ENCODE measurements at places on chromosomes 3 and 15. TPM values are rescaled to one million over a fixed set of nuclear protein-coding genes. Genes with fewer than 3 reads are reported as not detected.

DNA sequence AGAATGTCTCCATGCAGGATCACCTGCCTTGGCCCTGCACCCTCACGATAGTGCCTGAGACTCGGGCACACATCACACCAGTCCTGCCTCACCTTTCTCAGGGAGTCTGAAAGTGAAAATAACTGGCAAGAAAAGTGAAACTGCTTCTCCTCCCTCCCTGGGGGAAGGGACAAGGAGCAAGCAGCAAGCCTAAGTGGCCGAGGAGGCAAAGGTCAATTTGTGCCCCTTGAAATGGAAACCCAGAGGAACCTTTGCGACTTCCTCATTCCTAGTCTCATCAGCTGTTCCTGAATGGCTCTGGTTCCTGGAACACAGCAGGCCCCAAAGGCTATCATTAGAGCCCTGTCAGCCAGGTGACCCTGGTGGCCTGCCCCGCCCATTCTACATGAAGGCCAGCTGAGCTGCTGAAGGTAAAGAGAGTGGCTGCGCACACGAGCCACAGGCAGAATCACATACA, 28.0 kb upstream of the SLCO2A1 start:
- no peak for DNase-seq

DNA sequence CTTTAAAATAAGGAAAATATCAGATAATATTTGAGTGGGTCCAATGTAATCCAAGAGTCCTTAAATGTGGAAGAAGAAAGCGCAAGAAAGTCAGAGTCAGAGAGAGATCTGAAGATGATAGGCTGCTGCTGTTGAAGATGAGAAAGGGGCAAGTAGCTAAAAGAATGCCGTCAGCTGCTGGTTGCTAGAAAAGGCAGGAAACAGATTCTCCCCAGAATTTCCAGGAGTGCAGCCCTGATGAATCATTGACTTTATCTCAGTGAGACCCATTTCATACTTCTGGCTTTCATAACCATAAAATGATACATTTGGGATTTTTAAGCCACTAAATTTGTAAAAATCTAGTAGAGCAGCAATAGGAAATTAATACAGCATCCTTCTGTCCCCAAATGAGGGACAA, 7.5 kb upstream of the CHMP2B start:
- peak; percentile 32 for DNase-seq

GRCh38 chr3:46221391-46221790, 13.3 kb upstream of the CCR1 start:
- no peak for DNase-seq

DNA sequence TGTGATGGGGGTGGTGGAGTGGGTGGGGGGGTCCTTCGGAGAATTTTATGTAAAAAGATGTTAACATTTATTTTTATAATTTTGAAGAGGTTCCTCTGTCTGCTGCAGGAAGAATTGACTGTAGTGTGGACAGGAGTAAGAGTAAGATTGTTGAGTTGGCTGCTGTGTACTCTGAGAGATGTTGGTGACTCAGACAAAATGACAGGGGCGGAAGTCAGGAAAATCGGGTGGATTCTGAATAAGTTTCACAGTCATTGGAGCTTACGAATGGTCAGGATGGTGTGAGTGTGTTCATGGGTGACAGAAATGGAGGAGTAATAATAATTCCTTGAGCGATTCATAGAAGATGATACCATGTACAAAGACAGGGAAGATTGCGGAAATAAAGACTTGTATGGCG, 420.0 kb downstream of the ROBO2 start:
- DNase-seq: no peak

RTP1 gene
- total RNA-seq: not detected

DNA sequence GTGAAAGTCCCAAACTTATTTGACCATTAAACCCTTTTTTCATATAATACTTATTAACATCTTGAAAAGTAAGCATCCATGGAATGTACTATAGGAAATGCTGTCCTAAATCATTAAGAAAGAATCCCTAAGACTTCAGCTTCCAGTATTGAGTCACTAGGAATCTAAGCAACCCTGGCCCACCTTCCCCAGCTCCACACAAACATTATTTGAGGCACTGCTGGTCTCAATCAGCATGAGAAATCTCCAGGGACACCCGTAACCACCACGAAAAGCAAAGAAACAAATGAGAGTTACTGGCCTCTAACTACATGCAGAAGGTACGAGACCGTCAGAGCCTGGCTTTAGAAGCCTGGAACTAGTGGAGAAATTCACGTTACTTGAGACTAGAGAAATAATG, 68.2 kb downstream of the POLQ start:
- DNase-seq: peak; percentile 38

DNA sequence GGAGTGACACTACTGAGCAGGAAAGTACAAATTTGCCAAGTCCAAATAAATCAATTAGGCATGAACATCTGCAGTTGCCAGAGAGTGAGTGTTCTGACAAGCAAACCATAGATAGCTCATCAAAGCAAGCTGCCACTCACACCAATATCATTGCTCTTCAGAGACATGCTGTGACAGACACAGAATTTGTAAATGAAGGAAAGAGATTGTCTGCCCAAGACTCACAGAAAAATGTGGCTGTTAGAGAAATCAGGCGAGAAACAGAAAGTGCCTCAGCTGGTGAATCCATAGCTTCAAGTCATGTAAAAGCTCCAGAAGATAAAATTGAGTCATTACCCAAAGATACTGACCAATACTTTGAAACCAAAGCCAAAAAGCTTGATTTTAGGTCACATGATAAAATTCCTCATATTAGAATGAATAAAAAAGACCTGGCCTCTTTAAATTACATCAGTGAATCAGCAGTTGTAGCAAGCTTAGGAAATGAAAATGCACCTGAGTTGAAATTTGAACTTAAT, 50.8 kb downstream of the CRYBG3 start:
- DNase-seq: no peak

GRCh38 chr3:71582612-71583565, 639 bp downstream of the FOXP1 start:
- DNase-seq: peak; percentile 45

DNA sequence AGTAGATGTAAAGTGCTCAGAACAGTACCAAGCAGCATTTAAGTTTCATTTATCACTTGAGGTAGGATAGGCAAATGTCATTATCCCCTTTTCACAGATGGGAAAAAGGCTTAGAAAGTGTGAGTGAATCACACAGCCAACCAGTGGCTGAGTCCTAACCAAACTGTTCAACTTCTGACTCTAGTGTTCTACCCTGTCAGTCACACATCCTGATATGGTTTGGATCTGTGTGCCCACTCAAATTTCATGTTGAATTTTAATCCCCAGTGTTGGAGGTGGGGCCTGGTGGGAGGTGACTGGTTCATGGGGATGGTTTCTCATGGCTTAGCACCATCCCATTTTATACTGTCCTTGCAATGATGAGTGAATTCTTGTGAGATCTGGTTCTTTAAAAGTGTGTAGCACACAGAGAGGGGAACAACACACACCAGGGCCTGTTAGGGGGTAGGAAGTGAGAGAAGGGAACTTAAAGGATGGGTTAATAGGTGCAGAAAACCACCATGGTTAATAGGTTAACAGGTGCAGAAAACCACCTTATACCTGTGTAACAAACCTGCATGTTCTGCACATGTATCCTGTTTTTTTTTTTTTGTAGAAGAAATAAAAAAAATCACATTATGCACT, 304.7 kb downstream of the SUCLG2 start:
- no peak for DNase-seq

SCG5 gene
- 17.7 TPM for total RNA-seq

C15orf39 gene
- 8.1 TPM for total RNA-seq

DNA sequence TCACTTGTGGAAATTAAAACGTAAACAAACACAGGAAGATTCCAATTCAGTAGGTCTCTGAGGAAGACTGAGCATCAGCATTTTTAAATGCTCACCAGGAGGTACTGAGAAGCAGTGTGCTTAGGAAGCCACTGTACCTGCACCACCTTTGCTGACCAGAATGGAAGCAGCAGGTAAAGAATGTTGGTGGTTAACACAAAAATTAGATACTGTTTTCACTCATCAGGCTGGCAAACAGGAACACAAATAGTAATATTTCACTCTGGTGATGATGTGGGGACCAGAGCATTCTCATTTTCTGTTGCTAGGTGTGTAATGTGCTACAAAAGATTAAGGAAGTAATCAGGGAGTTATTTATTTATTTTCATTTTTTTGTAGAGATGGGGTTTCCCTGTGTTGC, 29.9 kb upstream of the GHSR start:
- DNase-seq: no peak

- no peak for DNase-seq
Observed at GRCh38 chr15:40956541-40956982, 3.3 kb downstream of the CHAC1 start.

DNA sequence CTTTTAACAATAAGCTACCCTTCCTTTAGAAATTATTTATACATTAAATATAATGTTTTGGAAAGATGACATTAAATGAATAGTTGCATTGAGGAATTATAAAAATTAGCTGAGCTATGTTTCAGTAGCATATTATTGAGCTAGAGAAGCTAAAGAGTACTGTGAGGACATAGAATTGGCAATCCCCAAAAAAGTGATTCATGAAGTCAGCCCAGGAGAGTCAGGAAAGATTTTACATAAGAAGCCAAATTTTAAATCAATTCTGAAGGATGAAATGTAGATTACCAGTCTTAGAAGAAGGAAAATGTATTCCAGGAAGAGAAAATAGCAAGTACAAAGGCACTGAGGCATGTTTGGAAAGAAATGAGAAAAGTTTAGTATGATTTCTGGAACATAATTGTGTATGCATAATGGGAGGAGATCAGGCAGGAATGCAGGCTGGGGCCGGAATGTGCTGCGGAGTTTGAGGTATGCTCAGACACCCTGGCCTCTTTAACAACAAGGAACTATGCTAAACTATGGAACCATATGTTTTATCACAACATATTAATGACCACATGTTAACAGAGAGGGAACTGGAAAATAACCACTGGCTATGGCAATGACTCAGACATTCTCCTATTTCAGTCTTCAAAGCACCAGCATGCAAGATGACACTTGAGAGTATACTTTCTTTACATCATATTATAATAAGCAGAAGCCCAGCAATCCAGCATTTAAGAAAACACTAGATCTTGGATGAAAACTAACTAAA, 103.3 kb upstream of the COL8A1 start:
- peak; percentile 94 for DNase-seq

DNA sequence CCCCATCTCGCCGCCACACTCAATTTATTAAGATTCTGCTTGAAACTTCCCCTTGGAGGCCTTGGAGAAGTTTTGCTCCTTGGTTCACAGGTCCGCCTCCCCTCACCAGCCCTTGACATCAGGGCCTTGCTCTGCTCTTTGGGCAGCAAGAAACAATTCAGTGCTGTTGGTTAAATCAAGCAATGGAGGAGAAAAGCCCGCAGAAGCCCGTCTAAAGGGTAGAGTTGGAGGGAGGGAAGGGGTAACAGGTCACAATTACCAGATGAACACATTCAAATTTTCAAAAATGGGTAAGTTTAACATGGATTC, 429 bp downstream of the PARP9 start:
- DNase-seq: peak; percentile 30

DNA sequence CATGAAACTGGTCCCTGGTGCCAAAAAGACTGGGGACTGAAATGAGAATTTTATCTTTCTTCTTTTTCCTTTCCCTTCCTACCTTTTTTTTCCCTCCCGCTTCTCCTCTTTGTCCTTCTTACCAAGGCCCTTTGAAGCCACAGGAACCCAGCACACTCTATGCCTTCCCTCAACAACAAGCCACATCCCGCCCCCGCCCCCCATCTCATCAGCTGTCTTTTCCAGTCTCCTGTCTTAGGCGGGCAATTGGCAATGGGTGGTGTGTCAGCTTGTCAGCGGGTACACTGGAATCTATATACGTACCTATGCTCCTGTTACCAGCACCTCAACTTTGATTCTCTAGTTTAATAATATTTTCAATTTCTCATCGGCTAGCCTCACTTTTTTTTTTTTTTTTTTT, 56.3 kb upstream of the CHD2 start:
- no peak for DNase-seq

DNA sequence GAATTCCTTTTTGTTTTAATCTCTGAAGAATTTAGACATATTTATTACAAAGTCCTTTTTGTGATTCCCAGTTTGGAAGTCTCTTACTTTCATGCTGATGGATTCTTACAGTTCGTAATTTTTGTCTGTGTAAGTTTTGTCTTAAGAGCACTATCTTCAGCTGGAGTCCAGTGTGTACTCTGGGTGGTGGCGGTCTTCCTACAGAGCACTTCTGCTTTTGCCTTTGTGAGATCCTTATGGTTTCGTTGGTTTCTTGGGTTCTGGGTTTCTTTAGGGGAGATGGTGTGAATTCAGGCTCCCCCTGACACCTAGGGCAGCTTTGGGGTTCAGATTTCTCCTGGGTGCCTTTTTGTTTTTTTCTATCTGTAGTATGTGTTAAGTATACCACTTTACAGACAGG, 45.3 kb downstream of the PLS1 start:
- DNase-seq: no peak

GRCh38 chr15:59436774-59437141, 1.2 kb upstream of the FAM81A start:
- no peak for DNase-seq

GRCh38 chr15:98801234-98801561, 152.9 kb downstream of the IGF1R start:
- no peak for DNase-seq

GRCh38 chr3:151135541-151136337, 50.3 kb downstream of the MED12L start:
- DNase-seq: no peak

DNA sequence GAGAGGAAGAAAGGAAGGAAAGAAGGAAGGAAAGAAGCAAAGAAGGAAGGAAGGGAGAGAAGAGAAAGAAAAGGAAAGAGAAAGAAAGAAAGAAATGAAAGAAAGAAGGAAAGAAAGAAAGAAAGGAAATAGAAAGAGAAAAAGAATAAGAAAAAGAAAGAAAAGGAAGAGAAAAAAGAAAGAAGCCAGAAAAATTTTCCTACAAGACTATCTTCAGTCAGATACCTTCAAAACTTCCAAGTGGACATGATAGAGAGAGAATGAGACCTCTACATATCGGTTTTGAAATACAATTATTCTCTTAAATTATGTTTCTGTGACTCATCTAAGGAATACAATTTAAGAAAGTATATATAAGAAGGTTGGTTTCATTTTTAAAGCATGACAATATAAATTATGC, 1369.0 kb downstream of the ZPLD1 start:
- no peak for DNase-seq

GRCh38 chr3:64382153-64382552, 156.9 kb upstream of the PRICKLE2 start:
- DNase-seq: peak; percentile 88
